ENCODE measurements at places on chromosomes 13 and 19.

DNA sequence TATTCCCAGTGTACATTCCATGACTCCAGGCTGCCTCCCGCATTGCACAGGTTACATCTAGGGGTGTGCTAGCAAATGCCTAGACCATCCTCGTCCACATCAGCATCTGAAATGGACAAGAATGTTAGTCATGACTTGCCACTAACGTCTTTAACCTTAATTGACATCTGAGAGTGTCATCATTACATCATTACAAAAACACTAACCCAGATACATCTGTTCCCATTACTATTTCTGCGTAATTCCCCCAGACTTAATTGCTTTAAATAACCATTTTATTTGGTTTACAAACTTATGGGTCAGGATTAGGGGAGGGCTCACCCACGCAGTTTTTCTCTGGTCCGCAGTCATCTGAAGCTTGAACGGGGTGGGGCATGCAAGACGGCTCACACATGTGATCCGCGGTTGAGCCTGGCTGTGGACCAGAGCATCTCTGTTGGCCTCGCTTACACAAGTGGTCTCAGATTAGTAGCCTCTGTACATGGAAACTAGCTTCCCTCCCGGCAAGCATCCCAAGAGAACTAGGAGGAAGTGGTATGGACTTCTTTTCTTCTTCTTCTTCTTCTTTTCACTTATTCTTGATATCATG lies 15.9 kb downstream of the KL start:
- no peak for DNase-seq

DNA sequence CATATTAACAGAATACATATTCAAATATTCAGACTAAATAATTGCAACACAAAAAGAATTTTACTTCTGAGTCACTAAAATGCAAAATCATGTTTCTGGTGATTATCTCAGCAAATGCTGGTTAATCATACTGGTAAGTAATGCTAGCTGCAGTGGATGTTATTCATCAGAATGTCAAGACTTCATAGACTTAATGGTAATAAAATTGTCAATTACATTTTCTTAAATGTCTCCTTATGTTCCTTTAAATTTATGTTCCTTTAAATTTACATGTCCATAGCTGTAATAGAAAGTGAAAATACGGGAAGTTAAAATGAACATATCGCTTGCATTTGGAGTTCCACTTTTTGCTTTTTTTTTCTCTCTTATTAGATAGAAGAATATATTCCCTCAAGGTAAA lies 853.0 kb downstream of the SLITRK6 start:
- no peak for DNase-seq

DNA sequence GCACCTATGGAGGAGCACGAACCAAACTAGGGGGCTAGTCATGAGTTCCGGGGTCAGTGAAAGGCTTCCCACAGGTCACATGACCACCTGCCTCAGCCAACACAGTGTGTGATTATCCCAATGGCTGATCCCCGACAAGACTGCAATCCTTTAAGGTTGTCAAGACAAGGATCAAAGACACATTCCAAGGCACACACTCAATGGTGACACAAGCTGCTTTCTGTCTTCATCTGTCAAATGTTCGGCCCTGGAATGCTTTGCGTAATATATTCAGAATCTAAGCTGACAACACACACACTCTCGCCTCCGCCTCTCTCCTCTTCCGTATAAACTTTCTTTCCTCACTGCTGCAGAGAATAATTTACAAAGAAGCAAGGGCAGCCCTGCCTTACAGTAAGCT lies 11.7 kb downstream of the RANBP3 start:
- no peak for DNase-seq

DNA sequence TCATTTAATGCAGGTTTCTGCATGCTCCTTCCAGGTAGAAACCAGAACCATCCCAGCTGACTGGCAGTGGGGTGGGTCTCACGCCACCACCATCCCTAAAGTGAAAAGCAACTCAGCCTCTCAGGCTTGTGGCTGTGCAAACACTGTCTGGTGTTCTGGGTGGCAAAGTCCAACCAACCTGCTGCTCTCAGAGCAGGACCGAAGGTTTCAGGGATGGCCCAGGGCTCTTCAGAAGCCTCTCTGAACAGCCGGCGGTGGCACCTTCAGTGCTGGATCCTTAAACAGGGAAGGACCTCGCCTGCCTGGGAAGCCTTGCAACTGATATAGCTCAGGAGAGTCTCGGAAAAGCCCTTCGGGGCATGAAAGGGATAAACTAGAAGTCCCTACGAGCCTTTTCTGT lies 100.8 kb downstream of the COL4A1 start:
- DNase-seq, result no peak

DNA sequence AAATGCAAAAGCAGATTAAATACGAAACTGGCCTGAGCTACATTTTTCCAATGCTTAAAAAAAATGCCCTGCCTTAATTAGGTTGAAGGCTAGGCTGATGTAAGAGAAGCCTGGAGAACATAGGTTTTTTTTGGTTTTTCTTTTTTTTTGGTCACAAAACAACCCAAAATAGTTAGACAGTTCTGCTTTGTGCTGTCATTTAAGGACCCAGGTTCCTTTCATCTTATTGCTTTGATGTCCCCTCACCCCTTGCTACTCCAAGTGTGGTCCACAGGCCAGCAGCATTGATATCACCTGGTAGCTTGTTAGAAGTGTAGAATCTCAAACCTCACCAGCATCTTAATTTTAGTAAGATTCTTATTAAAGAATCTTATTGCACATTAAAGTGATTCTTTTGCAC lies 14.4 kb downstream of the TDRD3 start:
- DNase-seq, result no peak

DNA sequence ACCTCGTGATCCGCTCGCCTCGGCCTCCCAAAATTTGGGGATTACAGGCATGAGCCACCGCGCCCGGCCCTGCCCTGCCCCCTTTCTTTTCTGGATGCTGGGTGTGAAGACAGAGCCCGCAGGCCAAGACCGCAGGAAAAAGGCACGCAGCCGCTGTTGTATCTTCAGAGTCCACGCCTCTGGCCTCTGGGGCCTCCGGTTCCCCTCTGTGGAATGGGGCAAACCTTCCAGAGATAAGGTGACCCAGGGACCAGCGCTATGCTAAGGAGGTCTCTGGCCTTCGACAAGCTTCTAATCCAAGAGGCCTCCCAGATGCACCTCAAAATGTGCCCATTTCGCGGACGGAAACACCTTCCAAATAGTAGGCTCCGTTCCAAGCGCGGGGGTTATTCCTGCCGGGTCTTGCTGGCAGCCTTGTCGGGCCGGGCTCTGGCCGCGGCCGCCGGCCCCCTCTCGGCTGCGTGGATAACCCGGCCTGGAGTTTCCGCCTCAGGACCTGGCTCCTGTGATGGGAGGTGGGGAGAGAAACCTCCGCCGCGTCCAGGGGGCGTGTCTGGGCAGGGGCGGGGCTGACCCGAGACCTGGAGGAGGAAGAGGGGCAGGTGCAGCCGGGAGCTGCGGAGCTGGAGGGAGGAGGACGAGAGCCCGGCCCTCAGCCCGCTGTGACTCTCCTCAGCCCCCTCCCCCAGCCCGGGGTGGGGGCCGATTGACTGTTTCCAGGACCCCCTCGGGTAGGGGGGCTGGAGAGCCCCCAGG lies 13.1 kb downstream of the TJP3 start:
- DNase-seq, result peak; percentile 86

GRCh38 chr19:50500753-50501151 lies 10.2 kb downstream of the JOSD2 start:
- DNase-seq, result no peak

DNA sequence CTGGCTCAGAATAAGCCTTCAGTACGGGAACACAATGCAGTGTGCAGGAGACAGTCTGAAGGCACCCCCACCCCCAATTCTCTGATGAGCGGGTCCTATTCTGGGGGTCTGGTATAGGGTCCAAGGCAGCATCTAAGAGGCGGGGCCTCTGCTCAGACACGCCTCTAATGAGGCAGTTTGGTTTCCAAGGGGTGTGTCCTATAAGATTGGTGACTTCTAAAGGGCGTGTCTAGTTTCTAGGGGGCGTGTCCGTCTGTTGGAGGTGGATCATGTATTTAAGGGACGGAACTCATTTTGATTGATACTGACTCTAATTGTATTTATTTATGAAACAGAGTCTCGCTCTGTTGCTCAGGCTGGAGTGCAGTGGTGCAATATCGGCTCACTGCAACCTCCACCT lies 8.7 kb downstream of the FIZ1 start:
- DNase-seq, result peak; percentile 46
